ENCODE measurements at places on chromosomes 2 and 18.

DNA sequence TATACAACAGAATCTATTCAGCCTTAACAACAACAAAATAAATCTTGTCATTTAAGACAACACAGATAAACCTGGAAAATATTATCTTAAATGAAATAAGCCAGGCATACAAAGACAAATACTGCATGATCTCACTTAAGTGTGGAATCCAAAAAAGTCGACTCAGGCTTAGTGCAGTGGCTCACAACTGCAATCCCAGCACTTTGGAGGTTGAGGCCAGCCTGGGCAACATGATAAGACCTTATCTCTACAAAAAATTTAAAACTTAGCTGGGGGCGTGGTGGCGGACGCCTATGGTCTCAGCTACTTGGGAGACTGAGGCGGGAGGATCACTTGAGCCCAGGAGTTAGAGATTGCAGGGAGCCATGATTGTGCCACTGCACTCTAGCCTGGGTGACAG is 75.2 kb upstream of the RNU4ATAC start:
- H3K4me1 ChIP-seq, result no peaks in the 10 kb centered on the region
- DNase-seq, result no peak
- no peak overlapping the region for H3K27ac ChIP-seq
- H3K36me3 ChIP-seq, result peaks cover 4% of the 10 kb centered on the region
- H3K27me3 ChIP-seq, result no peaks in the 10 kb centered on the region
- no peak overlapping the region for H3K4me3 ChIP-seq

GRCh38 chr2:59589881-59590280 is 963.6 kb downstream of the BCL11A start:
- DNase-seq, result no peak
- H3K27ac ChIP-seq, result no peak overlapping the region
- H3K27me3 ChIP-seq, result no peaks in the 10 kb centered on the region
- H3K36me3 ChIP-seq, result no peaks in the 10 kb centered on the region

- no peaks in the 10 kb centered on the region for H3K27me3 ChIP-seq
- H3K4me1 ChIP-seq, result peaks cover 24% of the 10 kb centered on the region
- H3K27ac ChIP-seq, result peak overlapping the region; percentile 24
- H3K36me3 ChIP-seq, result no peaks in the 10 kb centered on the region
- H3K4me3 ChIP-seq, result no peak overlapping the region
- DNase-seq, result no peak
Measured at GRCh38 chr2:212914392-212914791, 237.0 kb downstream of the IKZF2 start.

- H3K36me3 ChIP-seq, result no peaks in the 10 kb centered on the region
- no peak overlapping the region for H3K27ac ChIP-seq
- no peak for DNase-seq
Measured at GRCh38 chr2:148338541-148338940, 306.0 kb upstream of the EPC2 start.

GRCh38 chr2:109438773-109439389 is 174.9 kb downstream of the SEPTIN10 start:
- H3K27me3 ChIP-seq, result no peaks in the 10 kb centered on the region
- H3K4me1 ChIP-seq, result no peaks in the 10 kb centered on the region
- H3K36me3 ChIP-seq, result no peaks in the 10 kb centered on the region
- DNase-seq, result no peak

DNA sequence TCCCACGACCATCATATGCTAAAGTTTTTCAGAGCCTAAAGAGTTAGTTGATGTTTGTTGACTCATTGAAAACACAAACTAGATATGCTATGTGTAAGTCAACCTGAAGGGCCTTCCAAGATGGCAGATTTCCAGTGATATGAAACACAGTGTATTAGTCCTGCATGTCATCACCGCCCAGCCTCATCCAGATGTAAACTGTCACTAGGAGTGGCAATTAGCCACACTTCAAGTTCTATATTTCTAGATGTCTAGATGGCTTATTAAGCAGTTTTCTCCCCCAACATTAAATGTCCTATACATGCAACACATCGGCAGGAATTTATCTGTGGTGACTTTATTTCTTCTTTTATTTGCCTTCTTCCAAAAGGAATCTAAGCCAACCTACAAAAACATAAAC is 444.1 kb upstream of the SMIM21 start:
- DNase-seq, result no peak
- no peak overlapping the region for H3K27ac ChIP-seq
- H3K4me1 ChIP-seq, result no peaks in the 10 kb centered on the region
- no peaks in the 10 kb centered on the region for H3K36me3 ChIP-seq
- no peaks in the 10 kb centered on the region for H3K27me3 ChIP-seq

- peak overlapping the region; percentile 94 for H3K4me3 ChIP-seq
- no peaks in the 10 kb centered on the region for H3K4me1 ChIP-seq
- H3K27ac ChIP-seq, result peak overlapping the region; percentile 82
- no peaks in the 10 kb centered on the region for H3K36me3 ChIP-seq
- no peak for DNase-seq
- no peaks in the 10 kb centered on the region for H3K27me3 ChIP-seq
Measured at GRCh38 chr18:46917803-46918600, 600 bp downstream of the KATNAL2 start.

DNA sequence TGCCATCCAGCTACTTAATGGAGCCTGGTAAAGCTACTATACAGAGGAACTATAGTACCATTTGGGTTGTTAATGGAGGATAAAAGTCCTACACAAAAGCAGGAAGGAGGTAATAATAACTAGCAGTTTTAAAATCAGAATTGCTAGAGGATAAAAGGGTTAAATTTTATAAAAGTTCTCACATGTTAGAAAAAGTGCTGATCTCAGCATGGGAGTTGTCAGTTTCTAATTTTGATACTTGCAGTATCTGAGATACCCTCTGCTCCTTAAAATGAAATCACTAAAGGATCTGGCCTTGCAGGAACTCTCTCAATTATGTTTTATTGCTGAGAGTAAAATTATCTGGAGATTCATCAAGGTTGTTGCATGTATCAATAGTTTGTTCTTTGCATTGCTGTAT is 272.2 kb upstream of the GYPC start:
- H3K4me1 ChIP-seq, result no peaks in the 10 kb centered on the region
- H3K36me3 ChIP-seq, result no peaks in the 10 kb centered on the region
- H3K27ac ChIP-seq, result no peak overlapping the region
- H3K27me3 ChIP-seq, result no peaks in the 10 kb centered on the region

GRCh38 chr18:10252494-10252893 is 201.9 kb upstream of the APCDD1 start:
- no peak for DNase-seq
- no peaks in the 10 kb centered on the region for H3K4me1 ChIP-seq

- no peaks in the 10 kb centered on the region for H3K27me3 ChIP-seq
- no peak overlapping the region for H3K27ac ChIP-seq
- H3K4me1 ChIP-seq, result no peaks in the 10 kb centered on the region
Measured at GRCh38 chr18:47985866-47986265, 55.4 kb upstream of the SMAD2 start.

DNA sequence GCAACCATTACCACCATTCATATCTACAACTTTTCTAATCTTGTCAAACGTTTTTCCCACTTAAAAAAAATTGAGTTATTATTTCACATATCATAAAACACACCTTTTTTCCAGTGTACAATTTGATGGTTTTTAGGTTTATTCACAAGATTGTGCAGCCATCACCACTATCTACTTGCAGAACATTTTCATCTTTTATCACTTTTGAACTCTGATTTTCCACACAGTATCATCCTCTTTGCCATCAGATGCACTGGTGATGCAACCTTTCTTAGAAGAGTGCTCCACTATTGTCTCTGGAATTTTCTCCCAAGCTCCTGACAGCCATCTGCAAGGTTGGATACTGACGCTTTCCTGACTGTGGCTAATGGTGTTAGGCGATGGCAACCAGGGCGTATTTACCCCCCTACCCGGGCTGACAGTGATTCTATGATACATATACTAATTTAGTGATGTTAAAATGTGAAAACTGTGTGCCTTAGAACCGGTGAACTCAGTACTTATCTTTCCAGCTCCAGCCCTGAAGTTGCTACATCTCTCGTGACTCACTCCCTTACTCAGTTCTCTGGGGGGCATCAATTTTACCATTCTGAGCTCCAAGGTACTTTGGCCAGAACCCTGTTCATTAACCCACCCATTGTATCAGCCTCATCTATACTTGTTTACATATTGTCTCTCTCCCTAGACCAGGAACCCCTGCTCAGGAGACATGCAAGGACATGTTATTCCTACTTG is 105.4 kb upstream of the SPRED2 start:
- DNase-seq, result no peak
- peaks cover 10% of the 10 kb centered on the region for H3K4me1 ChIP-seq
- H3K27ac ChIP-seq, result no peak overlapping the region
- no peak overlapping the region for H3K4me3 ChIP-seq
- no peaks in the 10 kb centered on the region for H3K27me3 ChIP-seq

DNA sequence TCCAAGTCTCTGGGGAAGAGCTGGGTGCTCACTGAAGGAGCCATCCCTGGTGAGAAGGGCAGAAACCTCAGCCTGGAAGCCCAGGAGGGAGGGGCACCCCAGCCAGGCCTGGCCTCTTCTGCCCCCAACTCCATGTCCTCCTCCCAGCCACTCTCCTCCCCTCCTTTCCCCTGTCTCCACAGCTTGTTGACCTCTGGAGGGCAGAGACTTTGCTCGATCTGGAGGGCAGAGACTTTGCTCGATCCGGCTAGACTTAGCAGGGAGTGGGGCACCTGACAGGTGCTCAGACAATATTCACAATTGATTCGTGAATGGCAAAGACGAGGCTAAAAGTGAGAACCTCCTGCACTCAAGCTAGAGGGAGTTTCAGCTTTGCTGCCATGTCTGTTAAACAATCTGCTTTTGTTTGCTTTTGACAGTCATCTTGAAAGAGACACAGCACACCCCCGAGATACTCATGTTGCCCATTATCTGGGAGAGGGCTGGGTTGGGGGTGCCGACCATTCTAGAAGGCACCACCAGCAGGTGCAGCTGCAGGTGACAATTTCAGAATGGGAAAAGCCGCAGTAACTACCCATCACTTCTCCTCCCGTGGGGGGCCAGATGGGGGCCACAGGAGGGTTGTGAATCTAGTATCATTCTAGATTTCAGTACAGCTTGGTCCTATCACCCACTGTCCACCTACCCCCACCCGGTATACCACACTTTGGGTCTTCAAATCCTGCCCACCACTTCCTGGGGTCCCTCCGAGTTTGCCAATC is 54.8 kb downstream of the DNMT3A start:
- H3K4me1 ChIP-seq, result peaks cover 21% of the 10 kb centered on the region
- no peaks in the 10 kb centered on the region for H3K27me3 ChIP-seq
- H3K4me3 ChIP-seq, result no peak overlapping the region

GRCh38 chr18:35050028-35050546 is 8.9 kb downstream of the MAPRE2 start:
- H3K4me1 ChIP-seq, result peaks cover 20% of the 10 kb centered on the region
- H3K27me3 ChIP-seq, result no peaks in the 10 kb centered on the region
- peak overlapping the region; percentile 43 for H3K4me3 ChIP-seq
- no peak for DNase-seq
- peak overlapping the region; percentile 94 for H3K27ac ChIP-seq

- peaks cover 24% of the 10 kb centered on the region for H3K4me1 ChIP-seq
- no peak overlapping the region for H3K27ac ChIP-seq
- H3K27me3 ChIP-seq, result no peaks in the 10 kb centered on the region
- H3K36me3 ChIP-seq, result no peaks in the 10 kb centered on the region
- DNase-seq, result no peak
Measured at GRCh38 chr2:230930149-230930780, 5.2 kb upstream of the GPR55 start.

- no peak for DNase-seq
- no peak overlapping the region for H3K27ac ChIP-seq
Measured at GRCh38 chr2:198187841-198188240, 383.4 kb downstream of the PLCL1 start.

- no peaks in the 10 kb centered on the region for H3K27me3 ChIP-seq
- H3K36me3 ChIP-seq, result no peaks in the 10 kb centered on the region
- H3K27ac ChIP-seq, result no peak overlapping the region
- peaks cover 6% of the 10 kb centered on the region for H3K4me1 ChIP-seq
- peak; percentile 37 for DNase-seq
Measured at GRCh38 chr2:45664635-45665261, 13.3 kb downstream of the PRKCE start.

DNA sequence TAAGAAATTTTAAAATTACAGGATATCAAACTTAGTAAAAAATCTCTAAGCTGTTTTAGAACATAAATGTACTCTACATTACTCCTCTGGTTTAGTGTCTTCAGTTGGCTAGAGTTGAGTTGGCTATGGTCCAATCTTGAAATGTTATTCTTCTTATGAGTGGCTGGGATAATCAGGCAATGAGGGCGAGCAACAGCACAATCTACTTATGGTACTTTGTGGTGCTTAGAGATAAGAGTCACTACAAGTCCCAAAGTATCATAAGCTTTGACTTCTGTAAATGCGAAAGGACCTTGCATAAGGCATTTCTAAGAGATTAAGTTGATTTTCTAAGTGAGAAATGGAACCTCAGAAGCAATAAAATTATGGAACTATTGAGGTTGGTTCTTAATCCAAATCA is 361.7 kb downstream of the GPD2 start:
- no peak overlapping the region for H3K27ac ChIP-seq
- DNase-seq, result no peak
- no peaks in the 10 kb centered on the region for H3K36me3 ChIP-seq
- no peak overlapping the region for H3K4me3 ChIP-seq
- H3K4me1 ChIP-seq, result no peaks in the 10 kb centered on the region

DNA sequence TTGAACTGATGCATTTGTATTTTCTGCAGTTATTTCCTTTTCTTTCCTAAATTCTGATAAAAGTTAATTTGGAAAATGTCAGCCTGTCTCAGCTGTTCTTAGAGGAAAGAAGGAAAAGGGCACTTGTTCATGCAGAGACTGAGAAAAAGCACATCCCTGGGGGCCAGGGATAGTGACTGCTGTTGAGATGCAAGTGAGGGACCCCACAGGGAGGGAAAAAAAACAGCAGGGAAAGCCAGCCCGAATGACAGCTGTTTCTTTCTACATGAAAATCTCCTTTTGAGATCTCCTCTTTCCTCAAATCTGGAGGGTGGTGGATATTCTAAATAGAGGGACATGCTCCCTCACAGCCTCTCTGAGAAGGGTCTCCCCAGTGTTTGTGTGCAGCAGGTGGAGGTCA is 14.0 kb upstream of the MTA3 start:
- H3K27me3 ChIP-seq, result no peaks in the 10 kb centered on the region
- no peaks in the 10 kb centered on the region for H3K36me3 ChIP-seq
- no peak overlapping the region for H3K27ac ChIP-seq
- no peaks in the 10 kb centered on the region for H3K4me1 ChIP-seq
- H3K4me3 ChIP-seq, result no peak overlapping the region

DNA sequence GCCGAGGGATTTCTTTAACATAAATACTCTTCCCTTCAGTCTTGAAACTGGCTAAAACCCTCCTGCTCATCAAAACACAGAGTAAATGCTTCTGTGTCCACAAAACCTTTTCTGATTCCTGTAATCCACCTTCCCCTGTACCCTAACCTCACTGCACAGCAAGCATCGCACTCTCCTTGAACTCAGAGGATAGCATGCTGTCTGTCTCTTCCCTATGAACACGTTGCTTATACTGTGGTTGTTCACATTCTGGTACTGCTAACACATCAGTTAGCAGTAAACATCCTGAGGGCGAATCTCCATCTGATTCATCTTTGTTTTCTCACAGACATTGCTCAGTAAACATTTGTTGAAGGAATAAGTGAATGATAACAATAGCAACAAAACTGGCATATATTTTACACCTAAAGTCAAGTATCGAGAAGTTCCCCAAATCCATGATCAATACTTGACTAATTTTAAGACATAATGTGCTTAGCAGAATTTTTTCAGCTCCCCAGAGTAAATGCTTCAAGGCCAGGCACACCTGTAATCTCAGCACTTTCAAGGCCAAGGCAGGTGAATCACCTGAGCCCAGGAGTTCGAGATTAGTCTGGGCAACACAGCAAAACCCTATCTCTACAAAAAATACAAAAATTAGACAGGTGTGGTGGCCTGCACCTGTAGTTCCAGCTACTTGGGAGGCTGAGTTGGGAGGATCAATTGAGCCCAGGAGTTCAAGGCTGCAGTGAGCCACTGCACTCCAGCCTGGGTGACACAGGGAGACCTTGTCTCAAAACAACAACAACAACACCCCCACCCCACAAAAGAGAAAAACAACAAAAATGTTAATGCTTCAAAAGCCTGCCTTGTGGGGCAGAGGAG is 45.6 kb upstream of the LPIN2 start:
- H3K27me3 ChIP-seq, result no peaks in the 10 kb centered on the region
- H3K4me3 ChIP-seq, result no peak overlapping the region
- no peak overlapping the region for H3K27ac ChIP-seq
- peaks cover 32% of the 10 kb centered on the region for H3K4me1 ChIP-seq
- H3K36me3 ChIP-seq, result no peaks in the 10 kb centered on the region
